ENCODE measurements at places on chromosomes 16 and 17. TPM values are rescaled to one million over a fixed set of nuclear protein-coding genes. Genes with fewer than 3 reads are reported as not detected.

DNA sequence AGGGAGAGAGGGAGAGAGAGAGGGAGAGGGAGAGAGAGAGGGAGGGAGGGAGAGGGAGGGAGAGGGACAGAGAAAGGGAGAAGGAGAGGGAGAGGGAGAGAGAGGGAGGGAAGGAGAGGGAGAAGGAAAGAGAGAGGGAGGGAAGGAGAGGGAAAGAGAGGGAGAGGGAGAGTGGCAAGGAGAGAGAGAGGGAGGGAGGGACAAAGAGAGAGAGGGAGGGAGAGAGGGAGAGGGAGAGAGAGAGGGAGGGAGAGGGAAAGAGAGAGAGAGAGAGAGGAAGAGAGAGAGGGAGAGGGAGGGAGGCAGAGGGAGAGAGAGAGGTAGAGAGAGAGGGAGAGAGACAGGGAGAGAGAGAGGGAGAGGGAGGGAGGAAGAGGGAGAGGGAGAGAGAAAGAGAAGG is 73.5 kb downstream of the AXIN2 start:
- H3K36me3 ChIP-seq = no peaks in the 10 kb centered on the region
- no peaks in the 10 kb centered on the region for H3K27me3 ChIP-seq
- no peak overlapping the region for H3K27ac ChIP-seq
- DNase-seq = no peak

DNA sequence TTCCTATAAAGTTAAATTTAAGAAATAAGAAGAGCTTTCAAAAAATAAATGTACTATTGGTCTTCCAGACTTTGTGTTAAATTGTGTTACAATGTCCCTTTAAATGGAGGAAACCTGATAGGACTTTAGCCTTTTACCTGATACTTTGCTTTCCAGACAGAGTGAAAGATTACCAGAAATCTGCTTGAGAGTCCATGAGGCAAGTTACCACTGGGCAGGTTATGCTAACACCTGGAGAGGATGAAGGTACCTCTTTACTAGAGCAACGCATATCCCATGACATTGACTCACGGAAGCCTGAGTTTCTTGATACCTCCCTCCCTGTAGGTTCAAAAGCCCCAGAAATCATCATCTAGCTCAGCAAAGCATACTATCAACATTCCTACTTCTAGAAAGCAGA is 143.9 kb upstream of the C17orf78 start:
- DNase-seq = no peak
- H3K27ac ChIP-seq = no peak overlapping the region
- no peaks in the 10 kb centered on the region for H3K27me3 ChIP-seq
- no peaks in the 10 kb centered on the region for H3K4me1 ChIP-seq

- H3K4me1 ChIP-seq = no peaks in the 10 kb centered on the region
- H3K36me3 ChIP-seq = no peaks in the 10 kb centered on the region
Observed at GRCh38 chr16:65521633-65522328, 399.9 kb upstream of the CDH11 start.

The ITGAX gene
- 6.3 TPM for total RNA-seq

The KRTAP9-8 gene
- not detected for total RNA-seq

The C16orf96 gene
- 0.21 TPM for total RNA-seq
